Activated CD8-positive, alpha-beta memory T cell treated with anti-CD3 and anti-CD28 coated beads, Interleukin-2, amount 50 U/mL, for 48 hours (primary cell): ENCODE measurements at places on chromosomes 1 and 21.

DNA sequence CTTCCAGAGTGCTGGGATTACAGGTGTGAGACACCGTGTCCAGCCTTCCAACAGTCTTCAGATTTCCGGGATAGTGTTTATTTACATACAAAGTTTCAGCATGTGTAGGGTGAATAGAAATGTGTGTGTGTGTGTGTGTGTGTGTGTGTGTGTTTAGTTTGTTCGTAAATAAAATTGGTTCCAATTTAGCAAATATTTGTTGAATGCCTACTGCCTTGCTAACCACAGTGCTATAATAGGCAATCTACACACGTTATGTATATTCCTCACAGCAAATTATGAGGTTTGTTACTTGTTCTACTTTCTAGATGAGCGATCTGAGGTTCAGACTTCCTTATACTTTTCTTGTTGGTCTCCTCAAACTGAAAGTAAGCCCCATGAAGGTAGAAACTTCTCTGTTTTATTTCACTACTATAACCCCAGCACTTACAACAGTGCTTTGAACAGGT lies 32.8 kb upstream of the EPS15 start:
- no peak for DNase-seq

- DNase-seq, result no peak
Observed at GRCh38 chr1:190147616-190148015, 330.0 kb downstream of the BRINP3 start.

- no peak for DNase-seq
Observed at GRCh38 chr1:5727871-5728643, 264.2 kb downstream of the NPHP4 start.

GRCh38 chr1:58874757-58875755 lies 91.2 kb upstream of the JUN start:
- DNase-seq, result no peak

- DNase-seq, result no peak
Observed at GRCh38 chr1:44044071-44044801, 13.0 kb upstream of the SLC6A9 start.

DNA sequence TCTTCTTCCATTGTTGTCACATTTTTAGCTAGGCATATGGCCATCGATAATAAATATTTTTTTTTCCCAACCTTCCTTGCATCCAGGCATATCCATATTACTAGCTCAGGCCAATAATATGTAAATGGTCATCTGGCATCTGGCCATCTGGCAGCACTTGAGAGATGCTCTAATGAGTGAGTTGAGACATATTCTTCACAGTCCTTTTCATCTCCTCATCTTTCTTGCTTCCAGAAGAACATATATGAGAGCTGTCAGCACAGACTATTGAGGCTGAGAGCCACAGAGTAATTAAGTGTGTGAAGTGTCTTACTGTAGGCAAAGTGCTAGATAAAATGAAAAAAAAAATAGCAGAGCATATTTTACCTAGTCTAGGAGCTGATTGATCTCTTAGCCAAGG lies 628.4 kb upstream of the TMPRSS15 start:
- DNase-seq, result no peak

GRCh38 chr1:16063921-16064320 lies 9.5 kb downstream of the FAM131C start:
- no peak for DNase-seq

- no peak for DNase-seq
Observed at GRCh38 chr1:20614131-20614579, 19.1 kb upstream of the PINK1 start.

DNA sequence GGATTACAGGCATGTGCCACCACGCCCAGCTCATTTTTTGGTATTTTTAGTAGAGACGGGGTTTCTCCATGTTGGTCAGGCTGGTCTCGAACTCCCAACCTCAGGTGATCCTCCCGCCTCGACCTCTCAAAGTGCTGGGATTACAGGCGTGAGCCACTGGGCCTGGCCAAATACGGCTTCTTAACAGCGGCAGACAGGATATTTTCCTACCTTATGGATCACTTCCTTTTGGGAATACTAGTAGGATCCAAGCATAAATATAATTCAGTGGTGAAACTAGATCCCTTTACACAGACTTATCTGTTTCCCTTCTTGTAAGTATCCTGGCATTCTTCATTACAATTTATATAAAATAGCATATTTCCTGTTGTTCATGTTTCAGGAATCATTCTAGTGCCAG lies 40.9 kb downstream of the WNT4 start:
- DNase-seq, result no peak

DNA sequence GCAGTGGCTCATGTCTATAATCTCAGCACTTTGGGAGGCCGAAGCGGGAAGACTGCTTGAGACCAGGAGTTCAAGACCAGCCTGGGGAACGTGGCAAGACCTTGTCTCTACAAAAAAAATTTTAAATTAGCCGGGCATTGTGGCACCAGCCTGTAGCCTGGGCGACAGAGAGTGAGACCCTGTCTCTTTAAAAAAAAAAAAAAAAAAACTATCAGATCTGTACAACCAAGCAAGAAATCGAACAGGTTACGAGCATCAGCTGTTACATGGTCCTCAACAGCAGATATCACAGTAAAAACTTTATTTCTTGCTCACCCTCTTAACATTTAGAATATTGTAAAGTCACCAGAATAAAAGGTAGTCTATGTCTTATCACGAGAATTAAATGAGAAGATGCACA lies 1.5 kb downstream of the NUP133 start:
- no peak for DNase-seq

DNA sequence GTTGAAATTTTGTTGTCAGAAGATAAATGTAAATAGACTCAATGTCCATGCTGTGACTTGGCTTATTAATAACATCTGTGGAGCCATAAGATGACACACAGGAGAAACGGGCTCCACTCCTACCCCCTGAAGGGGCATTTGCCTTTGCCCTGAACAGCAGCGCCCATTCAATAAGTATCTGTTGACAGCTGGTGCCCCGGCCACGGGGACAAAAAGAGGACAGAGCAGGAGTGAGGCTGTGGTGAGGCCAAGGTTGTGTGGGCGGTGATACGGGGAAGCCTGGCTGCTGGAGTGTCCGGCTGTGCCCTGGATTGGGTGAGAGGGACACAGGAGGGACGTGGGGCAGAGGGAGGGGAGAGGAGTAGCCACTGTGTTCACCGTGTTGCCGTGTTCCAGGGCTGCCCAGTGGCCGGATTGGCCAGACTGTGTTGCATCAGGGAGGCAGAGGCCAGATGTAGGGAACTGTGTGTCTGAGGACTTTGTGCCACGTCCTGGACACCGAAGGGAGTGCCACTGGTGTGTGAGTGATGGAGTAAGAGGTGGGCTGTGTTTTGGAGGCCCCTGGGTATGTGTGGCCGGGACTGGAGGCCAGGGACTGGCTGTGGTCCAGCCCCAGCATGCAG lies 15.1 kb downstream of the PRMT2 start:
- DNase-seq, result peak; percentile 40

DNA sequence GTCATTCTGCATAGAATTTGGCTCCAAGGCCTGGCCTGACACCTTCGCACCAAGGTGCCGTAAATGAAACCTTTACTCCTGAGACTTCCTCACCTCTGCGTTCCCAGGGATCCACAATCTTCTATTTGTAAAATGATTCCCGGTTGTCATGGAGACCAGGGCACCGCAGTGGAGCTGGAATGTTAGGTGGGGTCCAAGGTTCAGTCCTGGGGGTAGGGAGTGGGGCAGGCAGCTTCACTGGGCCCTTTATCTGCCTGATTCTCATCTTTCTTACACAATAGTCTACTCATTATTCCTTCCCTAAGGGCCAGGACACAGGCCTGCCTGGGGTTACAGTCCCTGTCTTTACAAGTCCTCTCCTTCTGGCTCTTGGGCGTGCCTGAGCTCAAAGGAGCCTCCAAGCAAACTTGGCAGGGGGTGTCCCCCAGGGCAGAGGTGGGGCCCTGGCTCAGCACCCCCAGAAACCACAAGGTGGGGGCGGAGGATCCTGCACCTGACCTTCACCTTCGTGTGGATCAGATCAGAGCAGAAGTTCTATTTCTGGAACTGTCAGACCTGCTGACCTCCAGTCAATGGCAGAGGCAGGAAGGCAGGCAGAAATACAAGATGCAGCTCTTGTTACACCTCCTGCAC lies 51.1 kb downstream of the RIPK4 start:
- DNase-seq, result no peak

- DNase-seq, result no peak
Observed at GRCh38 chr1:18719786-18720451, 89.3 kb downstream of the PAX7 start.

DNA sequence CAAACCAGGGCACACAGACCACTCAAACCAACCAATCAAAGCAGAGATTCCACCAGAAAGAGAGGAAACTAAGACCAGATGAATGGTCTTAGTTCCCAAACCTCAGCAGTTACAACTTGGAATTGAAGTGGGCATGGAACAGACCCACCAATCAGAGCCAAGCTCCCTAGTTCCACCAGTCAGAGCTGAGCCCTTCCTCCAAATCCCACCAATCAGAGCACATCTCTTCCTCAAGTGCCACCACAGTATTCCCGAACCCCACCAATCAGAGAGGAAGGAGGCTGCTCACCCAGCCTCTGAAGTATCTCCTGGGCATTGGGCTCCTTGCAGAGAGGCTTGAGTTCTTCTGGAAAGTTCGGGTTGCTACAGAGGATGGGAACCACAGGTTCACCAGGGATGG lies 1.4 kb downstream of the GUCA2A start:
- DNase-seq, result no peak

DNA sequence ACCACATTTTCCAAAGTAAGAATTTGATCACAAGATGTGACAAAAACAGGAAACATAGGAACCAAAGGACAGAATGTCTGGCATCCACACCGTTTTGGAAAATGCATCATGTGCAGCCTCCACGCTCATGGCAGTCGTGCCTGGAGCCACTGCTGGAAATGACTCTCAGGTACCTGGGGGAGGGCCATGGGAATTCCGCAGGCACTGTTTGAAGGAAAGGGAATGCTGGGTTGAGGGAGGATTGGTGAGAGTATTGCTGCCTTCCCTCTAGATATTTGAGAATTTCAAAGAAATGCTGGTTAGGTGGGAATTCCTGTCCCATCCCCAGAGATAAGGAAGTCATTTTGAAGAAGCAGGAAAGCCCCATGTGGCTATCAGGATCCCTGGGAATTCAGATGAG lies 10.8 kb downstream of the SLAMF1 start:
- DNase-seq, result no peak

DNA sequence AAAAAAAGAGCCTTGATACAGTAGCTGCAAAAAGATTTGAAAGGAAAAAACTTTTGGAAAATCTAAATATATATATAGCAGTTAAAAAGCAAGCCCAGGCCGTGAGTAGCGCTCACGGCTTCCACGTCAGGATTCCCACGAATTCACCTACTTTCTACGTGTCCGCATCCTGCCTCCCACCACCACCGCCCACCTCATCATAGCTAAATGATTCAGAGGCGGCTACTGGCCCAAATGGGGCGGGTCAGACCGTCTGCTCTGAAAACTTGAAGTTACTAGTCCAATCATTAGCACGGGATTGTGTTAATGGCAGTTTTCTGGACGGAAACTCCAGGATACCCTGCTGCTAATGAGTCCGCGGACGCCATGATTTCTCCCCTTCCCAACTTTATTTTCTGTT lies 1.3 kb upstream of the CCSAP start:
- no peak for DNase-seq

GRCh38 chr1:154657556-154657955 lies 49.6 kb upstream of the ADAR start:
- no peak for DNase-seq

DNA sequence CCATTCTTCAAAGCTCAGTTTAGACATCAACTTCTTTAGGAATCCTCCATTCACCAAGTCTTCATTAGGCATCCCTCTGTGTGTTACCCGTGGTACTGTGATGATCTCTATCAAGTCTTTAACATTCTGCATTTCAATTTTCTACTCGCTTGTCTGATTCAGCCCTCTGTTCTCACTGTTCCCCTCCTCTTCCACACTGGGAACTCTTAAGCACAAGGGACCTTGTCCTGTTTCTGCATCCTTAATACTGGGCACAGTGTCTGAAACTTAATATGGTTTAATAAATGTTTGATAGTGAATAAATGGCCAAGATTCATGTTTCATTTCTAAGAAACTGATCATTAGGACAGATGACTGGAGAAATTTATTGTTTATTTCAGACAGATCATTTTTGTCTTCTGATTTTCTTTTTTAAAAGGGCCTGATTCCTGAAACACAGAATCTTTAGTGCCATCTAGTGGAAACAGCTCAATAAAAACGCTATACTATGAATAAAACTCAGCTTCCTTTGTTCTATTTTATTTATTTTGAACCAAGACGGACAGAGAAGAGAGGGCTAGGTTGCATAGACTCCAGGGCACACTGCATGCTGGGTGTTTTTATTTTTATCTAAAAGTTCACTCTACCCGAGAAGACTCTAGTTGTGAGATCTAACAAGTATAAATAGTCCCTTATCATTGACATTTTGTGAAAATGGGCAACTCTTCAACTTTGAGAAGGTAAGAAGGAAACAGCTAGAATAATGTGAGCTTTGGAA lies 7.0 kb upstream of the TRIM45 start:
- no peak for DNase-seq

GRCh38 chr21:45491056-45491455 lies 51.2 kb downstream of the SLC19A1 start:
- DNase-seq, result no peak

DNA sequence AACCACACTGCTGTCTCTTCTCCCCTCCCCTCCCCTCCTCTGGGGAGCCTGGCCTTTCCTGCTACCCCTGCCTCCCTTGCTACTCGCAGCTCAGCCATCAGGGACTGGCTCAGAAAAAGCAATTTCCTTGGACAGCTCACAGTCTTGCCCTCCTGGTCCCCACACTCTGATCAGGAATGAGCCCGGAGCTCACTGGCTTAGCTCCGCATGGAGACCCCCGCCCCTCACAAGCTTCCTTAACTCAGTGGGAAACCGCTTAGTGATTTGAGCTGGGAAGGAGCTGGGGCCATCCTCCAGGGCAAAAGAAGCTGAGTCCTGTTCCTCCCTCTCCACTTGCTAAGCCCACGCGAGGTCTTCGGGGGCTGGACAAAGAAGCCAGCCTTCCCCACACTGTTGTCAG lies 70.3 kb upstream of the ACTL8 start:
- no peak for DNase-seq

GRCh38 chr1:106536741-106537140 lies 519.7 kb upstream of the PRMT6 start:
- no peak for DNase-seq

DNA sequence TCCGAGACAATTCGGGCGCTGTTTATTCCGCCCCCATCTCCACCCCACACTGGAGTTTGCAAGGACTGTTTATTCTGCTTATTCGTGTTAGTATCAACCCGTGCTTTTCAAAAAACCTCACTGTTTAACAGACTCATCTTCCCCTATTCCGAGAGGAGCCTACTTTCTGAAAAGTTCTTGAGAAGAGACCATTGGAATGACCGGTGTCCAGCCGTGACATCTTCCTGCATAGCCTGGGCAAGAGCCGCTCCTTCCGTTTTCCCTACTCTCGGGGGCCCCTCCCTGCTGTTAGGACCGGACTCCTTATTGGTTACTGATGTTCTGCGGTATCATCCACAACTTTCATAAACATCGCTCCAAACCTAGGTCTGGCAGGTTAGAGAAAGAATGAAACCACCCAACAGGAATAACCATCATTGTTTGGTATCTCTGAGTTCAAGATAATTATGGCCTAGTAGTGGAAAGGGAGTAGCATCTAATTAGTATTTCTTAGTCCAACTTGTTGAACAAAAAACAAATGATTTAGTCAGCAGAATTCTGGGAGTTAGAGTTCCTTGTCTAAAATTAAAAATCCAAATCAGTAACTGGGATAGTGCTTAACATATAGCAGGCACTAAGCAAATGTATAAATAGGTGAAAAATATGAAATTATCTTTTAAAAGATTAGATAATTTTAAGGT lies 837 bp downstream of the STXBP3 start:
- DNase-seq, result peak; percentile 68
